ENCODE measurements at places on chromosomes 12 and 14.

DNA sequence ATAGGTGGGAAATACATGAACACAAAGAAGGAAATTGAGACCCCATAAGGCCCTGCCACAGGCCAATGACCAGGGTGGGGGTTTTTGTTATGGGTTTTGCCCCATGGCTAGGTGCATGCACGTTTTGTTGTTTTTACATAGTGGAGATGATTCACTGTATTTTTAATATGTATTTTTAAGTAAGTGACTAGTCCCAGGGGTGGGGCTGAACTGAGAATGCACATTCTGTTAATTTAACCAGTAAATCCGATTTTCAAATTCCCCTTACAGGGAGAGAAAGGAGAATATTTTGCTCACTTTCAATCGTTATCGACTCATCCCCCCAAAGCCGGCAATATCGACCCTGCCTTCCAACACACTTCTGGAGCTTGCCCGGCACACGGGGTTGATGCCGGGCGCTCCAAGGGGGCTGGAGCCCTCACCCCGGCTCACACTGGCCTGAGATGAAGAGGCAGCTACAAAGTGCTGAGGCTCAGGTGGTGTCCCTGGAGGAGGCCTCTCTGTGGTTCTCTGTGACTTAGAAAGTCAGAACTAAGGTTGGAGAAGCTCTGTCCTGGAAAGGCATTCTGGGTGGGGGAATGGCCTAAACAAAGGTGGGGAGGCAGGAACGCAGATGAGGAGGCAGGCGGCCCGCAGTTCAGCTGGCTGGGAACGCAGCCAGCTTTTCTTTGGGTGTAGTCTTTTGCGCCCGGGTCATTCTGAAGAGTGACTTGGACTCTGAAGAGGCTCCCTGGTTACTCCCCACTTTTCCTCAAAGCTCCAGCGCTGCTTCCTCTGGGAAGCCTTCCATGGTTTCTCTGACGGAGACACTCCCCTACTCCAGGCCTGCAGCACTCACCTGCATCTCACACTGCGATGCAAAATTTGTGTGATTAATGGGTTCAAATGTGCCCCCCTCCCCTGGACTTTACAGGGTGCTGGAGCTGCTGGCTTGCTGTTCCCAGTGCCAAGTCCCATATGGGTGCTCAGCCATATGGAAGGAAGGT, 50.7 kb upstream of the DLK1 start:
- DNase-seq, result no peak

DNA sequence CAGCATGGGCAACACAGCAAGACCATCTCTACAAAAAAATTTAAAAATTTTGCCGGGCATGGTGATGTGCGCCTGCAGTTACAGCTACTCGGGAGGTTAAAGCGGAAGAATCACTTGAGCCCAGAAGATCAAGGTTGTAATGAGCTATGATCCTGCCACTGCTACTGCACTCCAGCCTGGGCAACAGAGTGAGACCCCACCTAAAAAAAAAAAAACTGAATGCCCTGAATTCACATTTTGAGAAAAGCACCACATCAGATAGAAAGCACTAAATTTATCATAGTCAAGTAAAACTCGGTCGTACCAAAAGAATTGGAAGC, 24.1 kb upstream of the AP4S1 start:
- no peak for DNase-seq

- DNase-seq, result no peak
These were observed 21.1 kb downstream of the NUBPL start for GRCh38 chr14:31582286-31582691.

- DNase-seq, result no peak
These were observed 13.2 kb upstream of the PRKCH start for GRCh38 chr14:61308198-61308597.

- DNase-seq, result no peak
These were observed 234.3 kb upstream of the PLEKHG7 start for GRCh38 chr12:92468358-92469020.

- DNase-seq, result no peak
These were observed 11.9 kb downstream of the PPP2R5C start for GRCh38 chr14:101773378-101773777.

DNA sequence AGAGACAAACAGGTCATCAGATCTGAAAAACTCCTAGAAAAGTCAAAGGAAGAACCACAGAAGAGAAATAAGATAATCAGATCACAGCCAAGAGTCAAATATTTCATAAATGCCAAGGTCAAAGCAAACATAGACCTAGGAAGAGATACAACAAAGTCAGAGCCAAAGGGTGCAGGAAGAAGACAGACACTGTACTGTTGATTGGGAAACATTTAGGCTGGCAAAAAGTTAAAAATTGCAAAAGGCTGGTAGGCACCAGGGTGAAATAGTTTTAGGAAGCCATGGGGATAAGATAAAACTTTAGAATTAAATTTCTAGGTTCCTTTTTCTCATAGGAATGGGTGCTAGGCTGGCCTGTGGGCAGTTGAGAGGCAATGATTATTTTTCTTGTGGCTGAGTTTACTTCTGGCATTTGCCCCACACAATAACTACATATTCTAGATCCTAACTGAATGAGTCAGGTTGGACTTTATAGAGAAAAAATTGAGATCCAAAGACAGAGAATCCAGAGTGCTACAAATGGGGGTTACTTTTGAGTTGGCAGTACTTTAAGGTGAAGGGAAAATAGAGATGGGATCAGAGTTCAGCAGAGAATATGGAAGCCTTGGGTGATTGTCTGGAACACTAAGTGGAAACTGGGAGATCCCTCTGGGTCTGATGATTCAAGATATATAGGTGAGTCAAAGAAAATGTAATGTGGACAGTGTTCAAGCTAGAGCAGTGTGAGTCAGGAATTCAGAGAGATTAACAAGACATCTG, 215.5 kb downstream of the C12orf50 start:
- no peak for DNase-seq

- DNase-seq, result no peak
These were observed 125.1 kb downstream of the SOX5 start for GRCh38 chr12:23824358-23824757.

DNA sequence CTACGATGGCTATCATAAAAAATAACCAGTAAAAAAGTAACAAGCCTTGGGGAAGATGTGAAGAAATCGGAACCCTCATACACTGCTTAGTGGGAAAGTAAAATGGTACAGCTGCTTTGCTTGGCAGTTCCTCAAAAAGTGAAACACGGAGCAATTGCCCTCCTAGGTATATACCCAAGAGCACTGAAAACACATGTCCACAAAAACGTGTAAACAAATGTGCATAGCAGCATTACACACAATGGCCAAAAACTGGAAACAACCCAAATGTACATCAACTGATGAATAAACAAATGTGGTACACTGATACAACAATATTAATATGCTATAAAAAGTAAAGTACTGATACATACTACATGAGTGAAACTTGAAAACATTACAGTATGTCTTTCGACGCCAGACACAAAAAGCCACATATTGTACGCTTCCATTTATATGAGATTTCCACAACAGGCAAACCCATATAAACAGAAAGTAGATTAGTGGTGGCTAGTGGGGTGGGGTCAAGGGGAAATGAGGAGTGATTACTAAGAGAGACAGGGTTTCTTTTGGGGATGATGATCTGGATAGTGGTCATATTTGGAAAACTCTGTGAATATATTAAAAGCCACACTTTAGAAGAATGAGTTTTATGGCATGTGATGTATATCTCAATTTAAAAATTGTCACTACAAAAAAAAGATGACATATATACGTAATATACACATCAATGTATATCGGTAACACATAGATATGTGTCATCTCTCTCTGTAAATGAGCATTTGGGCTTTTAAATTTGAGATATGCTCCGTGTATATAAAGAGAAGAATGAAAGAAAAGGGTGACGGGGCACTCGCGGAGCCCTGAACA, 996 bp downstream of the SLC41A2 start:
- DNase-seq, result no peak

- no peak for DNase-seq
These were observed 284.0 kb downstream of the ATP23 start for GRCh38 chr12:58225203-58225877.

GRCh38 chr14:99561864-99562263, 42.1 kb downstream of the CCDC85C start:
- no peak for DNase-seq

DNA sequence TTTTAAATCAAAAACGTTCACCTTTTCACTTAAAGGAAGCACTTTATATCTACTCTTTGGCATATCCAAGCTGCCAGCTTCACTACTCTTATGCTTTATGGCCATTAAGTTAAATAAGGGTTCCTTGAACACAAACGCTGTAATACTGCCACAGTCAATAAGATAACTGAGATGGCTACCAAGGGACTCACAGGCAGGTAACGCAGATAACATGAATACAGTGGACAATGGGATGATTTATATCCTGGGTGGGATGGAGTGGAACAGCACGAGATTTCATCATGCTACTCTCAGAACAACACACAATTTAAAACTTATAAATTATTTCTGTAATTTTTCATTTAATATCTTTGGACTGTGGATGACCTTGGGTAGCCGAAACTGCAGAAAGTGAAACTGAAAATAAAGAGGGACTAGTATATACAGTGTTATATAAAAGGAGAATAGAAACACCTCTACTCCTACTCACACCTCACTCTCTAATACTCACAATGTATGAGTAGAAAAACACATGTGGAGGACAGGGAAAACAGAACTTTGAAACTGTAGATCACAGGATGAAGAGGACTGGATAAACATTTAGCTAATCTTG, 367.3 kb downstream of the C12orf50 start:
- DNase-seq, result no peak

GRCh38 chr12:8449355-8449859, 6.4 kb upstream of the CLEC6A start:
- no peak for DNase-seq

- no peak for DNase-seq
These were observed 27.4 kb downstream of the OAS2 start for GRCh38 chr12:113005762-113006161.

DNA sequence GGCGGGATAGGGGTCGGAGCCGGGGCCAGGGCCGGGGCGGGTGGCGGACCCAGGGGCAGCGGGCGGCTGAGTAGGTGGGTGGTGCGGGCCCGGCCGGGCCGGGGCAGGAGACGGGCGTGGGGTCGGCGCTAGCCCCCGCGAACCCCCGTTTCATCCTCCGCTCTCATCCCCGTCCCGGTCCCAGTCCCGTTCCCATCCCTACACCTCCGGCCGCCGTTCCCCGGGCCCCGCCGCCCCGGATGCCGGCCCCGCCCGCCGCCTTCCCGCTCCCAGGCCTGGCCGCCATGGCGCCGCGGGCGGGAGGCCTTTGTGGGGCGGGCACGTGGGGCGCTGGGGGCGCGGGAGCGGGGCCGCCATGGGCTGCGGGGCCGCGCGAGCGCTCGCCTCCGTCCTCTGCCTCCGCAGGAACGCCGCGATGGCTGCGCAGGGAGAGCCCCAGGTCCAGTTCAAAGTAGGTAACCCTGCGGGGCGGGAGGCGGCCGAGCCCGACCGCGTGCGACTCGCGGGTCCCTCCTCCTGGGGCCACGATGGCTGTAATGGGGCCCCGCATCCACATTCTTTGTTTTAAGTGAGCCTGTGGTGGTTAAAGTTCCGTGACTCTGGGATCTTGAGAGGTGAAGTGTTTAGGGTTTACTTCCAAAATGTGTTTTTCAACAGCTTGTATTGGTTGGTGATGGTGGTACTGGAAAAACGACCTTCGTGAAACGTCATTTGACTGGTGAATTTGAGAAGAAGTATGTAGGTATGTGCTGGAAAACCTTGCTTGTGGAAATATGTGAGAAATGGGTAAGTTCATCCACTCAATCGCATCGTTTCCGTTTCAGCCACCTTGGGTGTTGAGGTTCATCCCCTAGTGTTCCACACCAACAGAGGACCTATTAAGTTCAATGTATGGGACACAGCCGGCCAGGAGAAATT, 572 bp downstream of the RAN start:
- peak; percentile 58 for DNase-seq

DNA sequence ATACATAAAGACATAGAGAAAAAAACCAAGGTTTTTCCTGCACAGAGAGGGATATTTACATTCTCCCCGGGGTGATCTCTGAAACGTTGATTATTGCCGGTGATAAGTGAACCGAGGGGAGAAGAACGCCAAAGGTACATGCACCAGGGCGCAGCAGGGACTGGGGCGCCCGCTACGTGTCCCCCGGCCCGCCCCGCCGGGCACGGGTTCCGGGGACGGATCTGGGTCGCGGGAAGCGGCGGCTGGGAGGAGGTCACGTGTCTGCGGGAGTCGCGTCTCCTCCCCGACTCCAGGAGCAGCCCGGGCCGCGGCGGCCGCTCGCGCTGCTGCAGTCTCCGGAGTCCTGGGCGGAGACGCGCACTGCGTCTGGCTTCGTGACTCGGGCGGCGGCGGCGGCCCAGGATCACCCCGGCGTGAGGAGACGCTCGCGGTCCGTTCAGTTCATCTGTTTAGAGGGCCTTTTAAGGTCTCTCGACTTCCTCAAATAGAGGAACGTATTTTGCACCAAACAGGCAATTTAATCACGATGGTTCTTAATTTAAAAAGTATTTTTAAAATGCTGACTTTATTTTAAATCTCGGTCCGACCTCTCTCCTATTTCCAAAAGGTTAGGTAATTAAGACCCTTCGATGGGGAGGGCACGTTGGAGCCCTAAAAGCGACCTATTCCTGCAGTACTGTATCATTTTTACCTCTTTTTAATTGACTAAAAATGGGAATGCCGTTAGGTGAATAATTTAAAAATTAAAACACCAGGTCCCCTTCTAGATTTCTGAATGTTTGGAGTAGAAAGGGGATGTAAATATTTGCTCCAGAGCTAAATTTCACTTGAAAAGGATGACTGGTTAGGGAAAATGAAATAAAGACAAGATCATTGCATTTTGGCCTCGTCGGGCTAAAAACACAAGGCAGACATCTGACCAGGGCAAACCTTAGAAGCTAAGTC, 1.8 kb upstream of the BHLHE41 start:
- DNase-seq, result peak; percentile 35

GRCh38 chr12:104701756-104702155, 245.0 kb downstream of the CHST11 start:
- DNase-seq, result no peak

GRCh38 chr14:63933110-63933509, 80.3 kb downstream of the SYNE2 start:
- no peak for DNase-seq

DNA sequence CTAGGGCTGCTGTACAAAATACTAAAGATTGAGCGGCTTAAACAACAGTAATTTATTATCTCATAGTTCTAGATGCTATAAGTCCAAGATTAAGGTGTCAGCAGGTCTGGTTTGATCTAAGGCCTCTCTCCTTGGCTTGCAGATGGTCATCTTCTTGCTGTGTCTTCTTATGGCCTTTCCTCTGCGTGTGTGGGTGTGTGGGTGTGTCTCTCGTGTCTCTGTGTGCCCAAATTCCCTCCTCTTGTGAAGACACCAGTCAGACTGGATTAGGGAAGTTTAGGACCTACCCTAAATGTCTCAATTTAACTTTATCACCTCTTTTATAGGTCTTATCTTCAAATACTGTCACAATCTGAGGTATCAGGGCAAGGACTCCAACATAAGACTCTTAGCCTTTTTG, 28.3 kb downstream of the DDHD1 start:
- no peak for DNase-seq
